ENCODE measurements at places on chromosomes 5 and 9.

DNA sequence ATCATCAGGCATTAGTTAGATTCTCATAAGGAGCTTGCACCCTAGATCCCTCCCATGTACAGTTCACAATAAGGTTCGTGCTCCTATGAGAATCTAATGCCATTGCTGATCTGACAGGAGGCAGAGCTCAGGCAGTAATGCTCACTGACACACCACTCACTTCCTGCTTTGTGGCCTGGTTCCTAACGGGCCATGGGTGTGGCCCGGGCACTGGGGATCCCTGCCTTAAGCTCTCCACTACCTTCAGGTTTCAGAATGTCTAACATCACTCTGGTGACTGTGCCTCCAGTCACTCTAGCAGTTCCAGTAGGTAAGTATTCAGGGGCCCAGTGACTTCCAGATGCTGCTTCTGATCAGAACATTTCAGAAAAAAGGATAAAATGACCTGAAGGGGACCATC is 152.4 kb downstream of the LRRC70 start:
- no peak for DNase-seq

DNA sequence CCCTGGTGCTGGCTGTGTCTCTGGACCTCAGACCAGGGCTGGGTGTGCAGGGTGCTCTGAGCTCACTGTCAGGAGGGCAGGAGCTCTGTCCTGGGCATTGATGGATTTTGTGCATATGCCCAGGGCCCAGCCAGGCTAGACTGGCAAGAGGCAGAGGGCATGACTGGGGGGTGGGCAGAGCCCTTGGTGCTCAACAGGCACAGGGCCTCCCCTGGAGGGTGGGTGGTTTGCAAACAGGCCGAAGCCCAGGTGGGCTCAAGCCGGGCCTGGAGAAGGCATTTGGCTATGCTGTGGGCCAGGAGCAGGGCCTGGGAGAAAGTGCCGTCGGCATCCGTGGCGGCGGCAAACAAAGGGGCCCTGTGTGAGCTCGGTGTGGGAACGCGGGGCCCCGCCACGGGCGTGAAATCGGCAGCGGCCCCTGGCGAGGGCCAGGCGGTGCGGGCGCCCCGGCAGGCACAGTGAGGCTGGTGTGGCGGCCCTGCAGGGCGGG is 1.9 kb upstream of the NRARP start:
- no peak for DNase-seq

GRCh38 chr5:161301586-161301985 is 244.9 kb downstream of the GABRB2 start:
- no peak for DNase-seq

DNA sequence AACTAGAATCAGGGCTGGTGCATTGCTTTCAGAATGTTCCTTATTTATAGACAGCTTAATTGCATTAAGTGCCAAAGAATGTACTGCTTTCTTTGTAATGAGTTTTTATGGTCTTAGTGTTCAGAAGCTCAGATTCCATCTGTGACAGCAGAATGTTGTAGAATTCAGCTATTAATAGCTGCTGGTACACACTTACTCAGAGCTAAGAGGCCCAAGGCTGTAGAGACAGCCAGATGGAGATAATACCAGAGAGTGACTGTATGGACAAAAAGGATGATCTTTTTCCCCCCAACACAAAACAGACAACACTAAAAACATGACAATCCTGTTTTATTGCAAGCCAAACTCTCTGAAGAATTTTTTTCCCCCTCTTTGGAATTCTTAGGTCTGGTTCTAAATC is 50.2 kb downstream of the PPP2R2B start:
- DNase-seq: no peak

GRCh38 chr5:124536333-124536732 is 210.1 kb downstream of the ZNF608 start:
- no peak for DNase-seq

DNA sequence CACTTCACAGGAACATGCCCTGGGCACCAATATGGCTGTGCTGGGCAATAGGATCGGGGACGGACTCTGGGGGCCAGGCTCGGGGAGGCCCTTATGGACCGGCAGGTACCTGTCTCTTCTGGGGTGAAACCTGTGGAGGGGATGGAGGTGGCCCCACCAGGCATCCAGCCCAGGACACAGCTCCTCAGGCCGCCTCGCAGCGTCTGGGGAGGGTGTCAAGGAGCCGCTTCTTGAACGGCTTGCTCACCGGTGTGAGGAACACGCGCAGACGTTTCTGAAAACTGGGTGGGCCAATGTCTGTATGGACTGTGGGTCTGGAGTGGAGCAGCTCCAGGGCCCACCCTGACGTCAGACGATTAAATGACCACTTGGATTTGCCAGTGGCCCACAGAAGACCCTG is 45.8 kb downstream of the PLEKHG4B start:
- DNase-seq: no peak

GRCh38 chr9:98255061-98255577 is 330 bp downstream of the TBC1D2 start:
- DNase-seq: peak; percentile 12

- DNase-seq: no peak
Measured at GRCh38 chr9:34254141-34254913, 74.7 kb downstream of the KIF24 start.

GRCh38 chr9:99811172-99811571 is 10.5 kb upstream of the NR4A3 start:
- DNase-seq: no peak

GRCh38 chr9:8779478-8779877 is 979.9 kb upstream of the DMAC1 start:
- DNase-seq: no peak

GRCh38 chr5:173293817-173294672 is 34.2 kb downstream of the STC2 start:
- peak; percentile 59 for DNase-seq

- no peak for DNase-seq
Measured at GRCh38 chr9:120603591-120603990, 23.6 kb upstream of the CDK5RAP2 start.
